ENCODE measurements at places on chromosomes 12 and 14. TPM values are rescaled to one million over a fixed set of nuclear protein-coding genes. Genes with fewer than 3 reads are reported as not detected.

DNA sequence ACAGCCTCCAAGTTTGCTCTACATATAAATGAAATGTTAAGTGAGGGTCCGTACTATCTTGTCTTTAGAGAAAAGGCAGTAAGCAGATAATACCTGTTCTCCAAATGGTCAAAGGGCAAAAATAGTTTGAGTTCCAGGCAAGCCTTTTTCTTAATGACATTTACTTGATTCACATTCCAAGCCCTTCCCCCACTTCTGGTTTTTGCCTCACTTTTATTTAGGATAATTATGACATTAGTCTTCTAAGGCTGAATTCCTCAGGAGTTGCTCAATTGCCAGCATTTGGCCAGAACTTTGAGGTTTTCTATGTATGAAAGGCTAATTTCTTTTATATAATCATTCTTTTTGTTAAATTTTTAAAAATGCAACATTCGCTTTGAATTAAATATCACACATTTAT, 62.5 kb upstream of the DUSP6 start:
- no peaks in the 10 kb centered on the region for H3K27me3 ChIP-seq
- H3K27ac ChIP-seq: no peak overlapping the region
- H3K4me1 ChIP-seq: no peaks in the 10 kb centered on the region
- no peaks in the 10 kb centered on the region for H3K36me3 ChIP-seq

Gene TAS2R14
- 3.5 TPM for total RNA-seq

DNA sequence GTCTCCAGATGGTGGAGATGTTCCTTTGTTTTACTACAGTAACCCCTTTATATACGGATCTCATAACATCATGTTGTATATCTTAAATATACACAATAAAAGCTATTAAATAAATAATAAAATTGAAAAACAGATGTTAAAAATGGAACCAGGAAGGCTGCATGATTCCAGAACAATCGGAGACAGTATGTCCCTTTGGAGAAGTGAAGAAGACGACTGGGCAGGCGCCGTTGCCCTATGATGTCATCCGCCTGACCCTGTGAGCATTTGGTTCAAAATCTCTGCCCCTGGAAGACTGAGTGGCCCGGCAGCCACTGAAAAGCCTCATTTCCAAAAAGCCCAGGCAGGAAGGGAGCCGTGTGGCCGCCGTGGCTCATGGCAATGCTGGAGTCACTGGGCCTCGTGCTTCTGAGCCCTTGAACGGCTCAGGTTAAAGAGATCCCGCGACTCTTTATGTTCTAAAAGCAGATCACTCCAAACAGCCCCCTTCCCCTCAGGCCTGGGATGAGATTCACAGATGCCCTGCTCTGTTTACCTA, 30.8 kb downstream of the RIMBP2 start:
- DNase-seq: no peak
- no peak overlapping the region for H3K4me3 ChIP-seq
- no peaks in the 10 kb centered on the region for H3K4me1 ChIP-seq
- no peak overlapping the region for H3K27ac ChIP-seq
- no peaks in the 10 kb centered on the region for H3K36me3 ChIP-seq

Gene ITGA7
- total RNA-seq: 3.1 TPM

Gene CEP170B
- 11.2 TPM for total RNA-seq

- H3K4me3 ChIP-seq: no peak overlapping the region
- no peaks in the 10 kb centered on the region for H3K27me3 ChIP-seq
- no peaks in the 10 kb centered on the region for H3K36me3 ChIP-seq
Measured at GRCh38 chr12:132460571-132460970, 29.4 kb upstream of the FBRSL1 start.

Gene DGKA
- total RNA-seq: 1,314 TPM

- H3K27ac ChIP-seq: no peak overlapping the region
- no peak overlapping the region for H3K4me3 ChIP-seq
- H3K4me1 ChIP-seq: peaks cover 55% of the 10 kb centered on the region
- H3K27me3 ChIP-seq: no peaks in the 10 kb centered on the region
Measured at GRCh38 chr12:46389031-46389616, 16.6 kb upstream of the SLC38A2 start.

DNA sequence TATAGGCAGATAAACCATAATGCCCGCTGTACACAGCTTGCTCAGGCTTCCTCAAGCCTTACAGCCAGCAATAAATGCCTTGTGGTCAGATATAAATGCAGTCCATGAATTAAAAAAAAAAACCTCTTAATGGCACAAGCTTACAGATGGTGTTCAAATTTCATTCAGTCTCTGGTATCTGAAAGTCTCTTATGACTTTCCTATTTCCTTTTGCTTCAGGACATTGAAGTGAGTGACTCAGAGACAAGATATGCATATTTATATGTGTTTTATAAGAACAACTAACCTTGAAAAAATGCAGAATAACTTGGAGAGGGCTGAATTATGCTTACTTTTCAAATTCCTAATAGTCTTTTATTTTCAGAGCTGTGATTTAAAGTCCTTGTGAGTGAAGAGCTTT, 426.9 kb upstream of the MIS18BP1 start:
- no peak for DNase-seq
- H3K4me3 ChIP-seq: no peak overlapping the region
- H3K27ac ChIP-seq: no peak overlapping the region
- no peaks in the 10 kb centered on the region for H3K4me1 ChIP-seq

Gene CKAP4
- 13.6 TPM for total RNA-seq

DNA sequence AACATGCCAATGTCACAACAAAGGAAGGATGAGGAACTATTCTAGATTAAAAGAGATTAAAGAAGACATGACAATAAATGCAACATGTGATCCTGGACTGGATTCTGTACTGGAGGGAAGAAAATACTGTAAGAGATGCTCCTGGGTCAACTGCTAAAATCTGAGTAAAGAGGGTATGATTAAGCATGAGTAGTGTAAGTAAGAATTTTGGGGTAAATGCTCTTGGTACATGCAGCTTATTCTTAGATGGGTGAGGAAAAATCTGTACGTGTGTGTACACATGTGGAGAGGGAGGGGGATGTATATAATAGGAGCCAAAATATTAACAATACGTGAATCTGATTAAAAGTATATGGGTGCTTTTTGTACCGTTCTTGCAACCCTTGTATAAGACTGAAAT, 66.0 kb downstream of the CDC42BPB start:
- H3K4me1 ChIP-seq: no peaks in the 10 kb centered on the region
- no peaks in the 10 kb centered on the region for H3K36me3 ChIP-seq
- DNase-seq: no peak
- no peak overlapping the region for H3K27ac ChIP-seq
- H3K4me3 ChIP-seq: no peak overlapping the region

- no peaks in the 10 kb centered on the region for H3K36me3 ChIP-seq
- H3K27ac ChIP-seq: no peak within 1 kb of the TSS
- H3K4me1 ChIP-seq: peaks cover 23% of the 10 kb centered on the region
Measured at GRCh38 chr12:53938326-53939140, at the start of gene HOXC13. HOXC13 (plus strand) TSS chr12:53938831; CDS start chr12:53938907, 76 bp downstream.

Gene FSCB
- not detected for total RNA-seq

DNA sequence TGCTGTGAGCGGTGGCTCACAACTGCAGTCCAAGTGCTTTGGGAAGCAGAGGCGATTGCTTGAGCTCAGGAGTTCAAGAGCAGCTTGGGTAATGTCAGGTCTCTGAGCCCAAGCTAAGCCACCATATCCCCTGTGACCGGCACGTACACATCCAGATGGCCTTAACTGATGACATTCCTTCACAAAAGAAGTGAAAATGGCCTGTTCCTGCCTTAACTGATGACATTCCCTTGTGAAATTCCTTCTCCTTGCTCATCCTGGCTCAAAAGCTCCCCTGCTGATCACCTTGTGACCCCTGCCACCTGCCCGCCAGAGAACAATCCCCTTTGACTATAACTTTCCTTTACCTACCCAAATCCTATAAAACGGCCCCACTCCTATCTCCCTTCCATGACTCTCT, 48.6 kb downstream of the SLC25A47 start:
- H3K27ac ChIP-seq: no peak overlapping the region
- H3K27me3 ChIP-seq: no peaks in the 10 kb centered on the region
- no peak overlapping the region for H3K4me3 ChIP-seq

DNA sequence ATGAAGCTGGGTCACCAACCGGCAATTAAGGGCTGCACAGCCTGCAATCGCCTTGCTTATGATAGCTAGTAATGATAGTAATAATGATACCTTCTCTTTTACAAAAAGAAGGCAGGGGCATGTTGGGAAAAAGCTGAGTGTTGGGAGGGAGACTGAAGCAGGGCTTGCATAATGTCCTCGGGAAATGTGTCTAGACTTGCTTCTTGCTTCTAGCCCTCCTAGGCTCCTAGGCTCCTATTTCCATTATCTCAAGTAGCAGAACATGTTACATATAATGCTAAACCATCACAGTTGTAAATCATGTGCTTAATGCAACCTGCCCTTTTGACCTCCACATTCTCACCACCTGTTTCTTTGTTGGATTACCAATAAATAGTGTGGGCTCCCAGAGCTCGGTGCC, 18.7 kb downstream of the RERGL start:
- DNase-seq: no peak
- no peak overlapping the region for H3K27ac ChIP-seq
- no peaks in the 10 kb centered on the region for H3K36me3 ChIP-seq
- no peaks in the 10 kb centered on the region for H3K4me1 ChIP-seq

- peaks cover 55% of the 10 kb centered on the region for H3K36me3 ChIP-seq
- H3K27ac ChIP-seq: no peak overlapping the region
- no peak overlapping the region for H3K4me3 ChIP-seq
- no peaks in the 10 kb centered on the region for H3K27me3 ChIP-seq
- DNase-seq: no peak
Measured at GRCh38 chr12:6559500-6559899, 3.7 kb upstream of the IFFO1 start.

Gene RHOJ
- total RNA-seq: not detected

DNA sequence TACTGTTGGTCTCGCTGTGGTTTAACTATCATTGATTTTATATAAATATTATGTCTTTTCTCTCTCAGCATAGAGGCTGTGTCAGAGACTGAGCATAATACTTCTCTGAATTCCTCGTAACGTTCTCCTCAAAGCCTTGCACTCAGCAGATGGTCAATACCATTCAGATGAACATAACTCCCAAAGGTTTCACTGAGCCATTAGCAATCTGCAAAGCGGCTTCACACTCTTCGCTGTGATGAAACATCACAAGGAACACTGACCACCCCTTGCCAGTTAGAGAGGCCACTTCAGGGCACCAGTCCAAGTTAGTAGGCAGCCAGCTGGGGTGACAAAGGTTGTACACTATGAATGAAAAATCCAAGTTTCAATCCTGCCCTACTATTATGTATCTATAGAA, 30.1 kb upstream of the STON2 start:
- no peak overlapping the region for H3K4me3 ChIP-seq
- H3K36me3 ChIP-seq: no peaks in the 10 kb centered on the region
- H3K4me1 ChIP-seq: peaks cover 2% of the 10 kb centered on the region
- H3K27me3 ChIP-seq: peaks cover 2% of the 10 kb centered on the region

- H3K27ac ChIP-seq: no peak overlapping the region
- no peak for DNase-seq
- no peak overlapping the region for H3K4me3 ChIP-seq
- no peaks in the 10 kb centered on the region for H3K27me3 ChIP-seq
Measured at GRCh38 chr14:35607380-35607779, 73.4 kb downstream of the INSM2 start.

DNA sequence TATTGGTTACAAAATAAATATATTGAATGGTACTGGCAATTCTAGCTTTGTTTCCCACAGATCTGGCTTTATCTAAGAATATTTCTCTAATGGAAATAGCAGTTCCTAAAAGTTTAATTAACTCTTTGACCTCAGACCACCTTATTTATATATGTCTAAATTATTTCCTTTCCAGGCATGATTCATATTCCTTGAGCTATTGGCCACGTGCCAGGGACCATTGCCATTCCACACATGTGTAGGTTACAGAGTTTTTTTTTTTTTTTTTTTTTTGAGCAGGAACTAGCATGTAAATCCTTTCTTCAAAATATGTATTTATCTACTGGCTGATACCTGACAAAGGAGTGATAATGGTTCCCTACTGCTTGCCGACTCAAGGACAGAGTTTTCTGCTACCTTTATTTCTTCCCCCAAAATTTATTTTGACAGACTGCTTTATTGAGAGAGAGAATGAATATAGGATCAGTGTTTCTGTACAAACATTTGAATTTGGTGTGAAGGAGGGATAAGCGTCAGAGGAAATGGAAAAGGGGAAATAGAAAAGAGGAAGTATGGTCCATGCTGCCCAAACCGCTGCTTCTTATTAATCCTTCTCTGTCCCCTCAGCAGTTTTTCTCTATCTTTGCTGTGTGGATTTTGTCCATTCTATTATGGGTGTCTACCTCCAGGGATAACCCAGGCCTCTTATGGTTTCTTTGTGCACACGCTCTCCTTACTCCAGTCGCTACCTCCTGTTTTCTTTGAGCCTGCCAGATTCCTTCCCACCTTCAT, 36.4 kb downstream of the PDE3A start:
- no peaks in the 10 kb centered on the region for H3K36me3 ChIP-seq
- H3K27ac ChIP-seq: no peak overlapping the region
- no peak overlapping the region for H3K4me3 ChIP-seq
- H3K4me1 ChIP-seq: no peaks in the 10 kb centered on the region
- no peak for DNase-seq
- H3K27me3 ChIP-seq: no peaks in the 10 kb centered on the region

GRCh38 chr14:96931751-96932150, 134.6 kb downstream of the VRK1 start:
- H3K36me3 ChIP-seq: no peaks in the 10 kb centered on the region
- no peak for DNase-seq
- no peaks in the 10 kb centered on the region for H3K27me3 ChIP-seq
- no peaks in the 10 kb centered on the region for H3K4me1 ChIP-seq
- no peak overlapping the region for H3K27ac ChIP-seq

Gene CIDEB
- 22.8 TPM for total RNA-seq

DNA sequence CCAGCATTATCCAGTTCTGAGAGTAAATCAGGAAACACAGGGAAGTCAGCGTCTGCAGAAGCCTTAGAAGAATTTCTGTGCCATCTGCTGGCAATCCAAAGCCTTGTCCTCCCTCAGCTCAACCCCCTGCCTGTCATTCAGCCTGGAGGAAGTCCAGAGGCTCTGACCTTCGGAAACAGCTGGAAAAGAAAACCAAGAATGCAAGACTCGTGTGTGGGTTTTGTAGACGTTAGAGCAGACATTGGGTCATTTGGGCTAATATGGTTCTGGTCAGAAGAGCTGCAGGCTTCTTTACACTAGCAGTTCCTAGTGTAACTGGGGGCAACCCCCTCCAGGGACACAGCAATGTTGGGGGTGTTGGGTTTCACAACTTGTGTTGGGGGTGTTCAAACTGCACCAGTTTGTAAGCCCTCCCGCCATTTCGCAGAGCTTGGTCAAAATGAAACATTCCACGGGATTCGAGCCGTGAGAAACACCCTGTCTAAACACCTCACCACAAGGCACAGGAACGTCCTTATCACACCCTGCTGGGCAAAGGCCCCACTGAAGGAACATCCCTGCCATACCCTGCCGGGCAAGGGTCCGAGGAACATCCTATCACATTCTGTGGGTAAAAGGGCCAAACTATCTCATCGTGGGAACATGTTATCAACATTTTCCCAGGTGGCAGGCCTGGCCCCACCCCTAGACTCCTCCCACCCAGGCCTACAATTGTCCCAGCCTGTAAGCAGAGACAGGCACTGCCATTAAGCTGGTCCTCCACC, 21.0 kb upstream of the SERPINA4 start:
- H3K4me1 ChIP-seq: no peaks in the 10 kb centered on the region
- no peak overlapping the region for H3K4me3 ChIP-seq
- DNase-seq: no peak
- no peak overlapping the region for H3K27ac ChIP-seq
- H3K27me3 ChIP-seq: no peaks in the 10 kb centered on the region
- no peaks in the 10 kb centered on the region for H3K36me3 ChIP-seq

Data from T-cell (primary cell).